ENCODE measurements at places on chromosomes 12 and 14.

GRCh38 chr14:21863289-21863688 lies 189.7 kb upstream of the OR4E1 start:
- DNase-seq: no peak

GRCh38 chr14:56088941-56089340 lies 29.3 kb upstream of the PELI2 start:
- DNase-seq: no peak

DNA sequence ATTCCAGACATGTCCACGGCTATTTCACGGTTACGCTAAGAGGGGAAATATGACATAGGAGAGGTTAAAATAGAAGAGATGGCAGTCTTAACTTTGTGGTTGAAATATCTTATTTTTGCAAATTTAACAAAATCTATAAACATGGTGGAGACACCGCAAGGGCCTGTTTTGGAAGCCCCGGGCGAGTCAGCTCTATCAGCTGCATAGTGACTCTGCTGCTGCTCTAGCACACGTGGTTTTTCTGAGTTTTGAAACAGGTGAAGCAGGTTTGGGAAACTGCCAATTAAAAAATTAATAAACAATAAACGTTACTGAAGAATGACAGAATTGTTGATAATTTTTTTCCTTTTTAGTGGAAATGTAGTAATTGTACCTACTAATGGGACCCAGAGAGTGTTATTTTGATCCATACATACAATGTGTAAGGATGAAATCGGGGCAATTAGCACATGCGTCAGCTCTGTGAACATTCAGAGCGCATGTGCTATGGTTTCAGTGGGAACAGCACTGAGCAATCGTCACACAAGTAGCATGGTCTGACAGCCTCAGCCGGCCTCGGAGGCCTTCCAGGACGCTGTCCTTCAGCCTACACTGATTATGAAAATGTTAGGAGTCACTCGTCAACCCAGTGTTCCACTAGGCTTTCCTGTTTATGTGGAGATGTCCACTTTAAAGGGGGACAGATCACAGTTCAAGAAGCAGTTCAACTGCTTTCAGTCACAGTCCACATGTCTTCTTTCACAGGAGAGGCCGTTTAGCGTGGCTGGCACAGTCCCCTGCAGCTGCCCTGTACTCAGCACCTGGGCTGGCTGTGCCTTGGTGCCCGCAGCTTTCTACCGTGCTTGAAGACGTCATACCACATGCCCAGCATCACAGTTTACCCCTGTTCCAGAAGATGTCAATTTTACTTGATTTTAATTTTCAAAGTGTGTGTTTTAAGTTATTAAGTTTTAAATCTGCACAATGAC lies 51.8 kb downstream of the MOK start:
- DNase-seq: no peak

- no peak for DNase-seq
These were observed 962.6 kb upstream of the FBXO33 start for GRCh38 chr14:40394634-40395340.

DNA sequence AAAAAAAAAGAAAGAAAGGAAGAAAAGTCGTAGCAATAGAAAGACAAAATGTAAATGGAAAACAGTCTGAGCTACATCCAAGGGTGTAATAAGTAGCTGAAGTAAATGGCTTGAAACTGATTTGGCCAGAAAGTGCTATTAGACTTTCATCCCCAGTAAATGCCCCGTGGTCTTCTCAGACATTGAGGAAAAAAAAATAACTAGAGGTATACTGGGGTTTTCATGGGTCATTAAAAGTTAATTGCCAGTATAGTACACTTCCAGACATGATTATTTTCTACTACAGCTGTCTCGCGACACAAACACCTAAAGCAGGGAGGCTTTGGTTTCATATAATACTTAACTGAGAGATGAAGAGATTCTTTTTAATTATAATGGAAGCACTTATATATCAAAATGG lies 271.9 kb downstream of the CPNE8 start:
- no peak for DNase-seq

- no peak for DNase-seq
These were observed 21.5 kb downstream of the USP44 start for GRCh38 chr12:95529693-95530225.

GRCh38 chr12:101941306-101942249 lies 64.2 kb downstream of the DRAM1 start:
- no peak for DNase-seq

- DNase-seq: no peak
These were observed 266.4 kb downstream of the LRFN5 start for GRCh38 chr14:41872931-41873685.

DNA sequence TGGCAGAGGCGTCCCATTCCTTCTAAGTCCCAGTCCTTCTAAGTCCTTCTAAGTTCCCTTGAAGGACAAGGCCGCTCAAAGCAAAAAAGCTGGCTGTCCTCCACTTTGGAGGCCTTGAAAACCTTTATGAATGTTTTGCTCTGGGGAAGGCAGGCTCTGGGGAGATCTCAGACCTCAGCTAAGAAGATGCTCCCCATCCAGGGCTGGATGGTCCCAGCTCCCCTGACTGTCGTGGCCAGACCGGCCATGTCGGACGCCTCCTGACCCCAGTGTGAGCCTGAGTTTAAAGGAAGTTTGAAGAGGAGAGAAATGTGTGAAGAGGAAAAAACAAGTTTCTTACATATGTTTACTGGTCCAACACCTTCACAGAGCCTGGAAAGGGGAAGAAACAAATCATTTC lies 5.9 kb downstream of the KRT84 start:
- no peak for DNase-seq

DNA sequence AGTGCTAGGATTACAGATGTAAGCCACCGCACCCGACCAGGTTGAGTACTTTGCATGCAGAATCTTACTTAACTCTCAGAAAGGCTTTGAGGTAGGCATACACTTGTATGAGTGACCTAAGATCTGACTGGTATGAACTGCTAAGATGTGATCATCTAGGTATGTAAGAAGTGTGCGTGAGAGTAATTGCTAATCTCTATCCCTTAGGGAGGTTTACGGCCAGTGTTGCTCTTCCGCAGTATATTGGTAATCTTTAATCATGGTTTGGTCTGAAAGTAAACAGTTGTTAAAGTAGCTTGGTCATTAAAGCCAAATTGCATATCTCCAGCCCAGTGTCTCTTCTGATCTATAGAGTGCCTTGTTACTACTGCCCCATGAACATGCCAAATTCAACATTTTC lies 7.8 kb downstream of the UNG start:
- no peak for DNase-seq

- DNase-seq: no peak
These were observed 44.5 kb downstream of the CHGA start for GRCh38 chr14:92967346-92967926.

GRCh38 chr12:110615171-110615570 lies 1.2 kb downstream of the TCTN1 start:
- no peak for DNase-seq

DNA sequence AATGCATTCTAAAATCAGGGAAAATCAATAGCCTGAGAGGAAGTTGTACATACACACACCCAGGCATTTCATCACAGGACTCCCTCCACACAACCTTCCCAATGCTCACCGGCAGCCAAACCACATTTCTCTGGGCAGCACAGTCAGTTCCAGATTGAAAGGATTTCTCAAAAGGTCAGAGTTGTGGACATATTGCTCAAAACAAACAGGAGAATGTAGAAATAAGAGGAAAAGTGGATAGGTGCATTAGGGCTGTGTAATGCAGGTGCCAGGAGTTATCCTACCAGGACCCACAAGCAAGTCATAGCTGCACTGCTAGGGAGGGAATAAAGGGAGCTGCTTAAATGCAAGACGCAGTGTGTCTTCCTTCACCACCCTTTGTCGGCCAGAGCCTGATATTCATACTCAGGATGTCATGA lies 62.9 kb downstream of the GCH1 start:
- DNase-seq: no peak

DNA sequence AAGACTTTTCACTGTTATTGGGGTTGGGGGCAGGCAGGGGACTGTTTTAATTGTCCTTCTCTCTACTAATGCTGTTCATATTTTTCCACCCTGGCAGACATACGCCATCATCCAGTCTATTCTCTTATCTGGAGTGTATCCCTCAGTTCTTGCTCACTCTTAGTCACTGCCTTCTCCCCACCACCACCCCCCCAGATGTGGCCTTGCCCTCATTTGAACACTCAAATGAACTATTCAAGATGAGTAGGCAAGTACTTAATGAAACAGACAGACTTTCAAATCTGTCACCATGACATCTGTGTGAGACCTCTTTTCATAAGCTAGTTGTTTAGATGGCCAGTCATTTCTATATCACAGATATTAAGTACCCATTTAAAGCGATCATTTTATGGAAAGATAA lies 10.1 kb downstream of the NUDT4 start:
- DNase-seq: no peak

GRCh38 chr12:106760184-106760531 lies 14.3 kb upstream of the RIC8B start:
- DNase-seq: peak; percentile 73

DNA sequence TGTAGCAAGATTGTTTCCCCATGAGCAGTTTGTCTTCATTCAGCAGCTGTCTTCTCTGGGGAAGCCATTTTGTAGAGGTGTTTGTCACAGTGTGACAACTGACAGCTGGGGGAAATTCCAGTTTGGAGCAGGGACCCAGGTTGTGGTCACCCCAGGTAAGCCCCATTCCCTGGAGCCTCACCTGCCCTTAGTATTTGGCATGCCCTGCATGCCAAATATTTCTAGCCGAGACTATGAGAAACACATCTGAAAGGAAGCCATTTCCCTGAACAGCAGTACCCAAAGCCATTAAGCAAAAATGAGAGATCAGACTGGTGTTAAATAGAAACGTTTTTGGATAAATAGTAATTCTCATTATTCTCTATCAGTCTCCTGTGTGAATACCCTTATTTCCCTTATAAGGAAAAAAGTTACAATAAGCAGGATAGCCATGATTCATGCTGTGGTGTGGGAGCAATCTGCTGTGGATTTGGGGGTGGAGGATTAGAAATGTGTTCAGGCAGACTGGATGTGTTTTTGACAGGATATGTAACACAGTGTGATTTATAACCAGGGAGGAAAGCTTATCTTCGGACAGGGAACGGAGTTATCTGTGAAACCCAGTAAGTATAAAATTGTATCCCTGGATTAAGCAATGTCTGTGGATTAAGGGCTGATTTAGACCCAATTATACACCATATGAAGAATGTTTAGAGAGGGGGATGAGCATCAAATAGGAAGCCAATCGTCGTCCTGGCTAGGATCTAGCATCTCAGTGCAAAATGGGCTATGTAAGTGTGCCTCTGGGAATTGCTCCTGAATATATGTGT lies 68.9 kb downstream of the DAD1 start:
- no peak for DNase-seq

GRCh38 chr12:63930971-63931370 lies 86.5 kb downstream of the SRGAP1 start:
- no peak for DNase-seq

DNA sequence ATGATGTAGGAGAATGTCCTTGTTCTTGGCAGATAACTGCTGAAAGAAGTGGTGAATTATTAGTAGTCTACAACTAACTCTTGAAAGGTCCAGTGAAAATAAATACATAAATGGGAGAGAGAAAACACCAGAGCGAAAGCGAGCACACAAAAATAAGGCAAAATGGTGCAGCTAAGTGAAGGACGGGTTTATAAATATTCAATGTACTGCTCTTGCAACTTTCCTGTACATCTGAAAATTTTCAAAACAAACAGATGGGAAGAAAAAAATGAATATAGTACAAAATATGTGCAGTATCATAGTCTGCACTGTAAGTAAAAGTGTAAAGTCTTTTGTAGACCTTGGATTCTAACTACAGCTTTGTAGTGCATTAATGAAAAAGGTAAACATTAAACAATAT lies 1.3 kb downstream of the MOK start:
- no peak for DNase-seq

DNA sequence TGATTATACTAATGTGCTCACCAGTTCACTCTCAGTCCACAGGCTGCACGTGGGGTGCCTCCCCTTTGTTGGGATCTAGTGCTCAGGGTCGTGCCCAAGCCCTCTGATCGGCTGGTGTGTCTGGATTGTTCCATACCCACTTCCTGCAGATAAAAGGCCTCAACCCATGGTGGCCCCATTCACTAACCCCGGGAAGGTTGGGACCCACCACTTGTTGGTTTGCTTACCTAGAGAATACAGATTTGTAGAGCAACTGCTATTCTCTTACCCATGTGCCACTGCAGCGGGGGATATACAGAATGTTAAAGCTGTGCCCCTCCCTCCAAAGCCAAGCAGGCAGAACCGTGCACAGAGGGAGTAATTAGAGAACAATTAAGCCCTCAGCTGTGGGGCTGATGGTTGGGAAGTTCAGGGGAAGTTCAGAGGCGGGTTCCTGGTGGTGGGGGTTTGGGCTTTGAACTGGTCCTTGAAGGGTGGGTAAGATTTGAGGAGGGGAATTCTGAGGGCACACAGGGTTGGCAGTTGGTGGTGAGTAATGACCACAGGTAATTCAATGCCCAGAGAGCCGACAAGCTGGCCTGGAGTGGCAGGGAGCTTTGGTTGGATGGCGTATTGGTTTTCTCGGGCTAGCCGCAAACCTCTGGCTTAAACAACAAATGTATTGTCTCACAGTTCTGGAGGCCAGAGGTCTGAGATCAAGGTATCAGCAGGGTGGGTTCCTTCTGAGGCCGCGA lies 68.8 kb downstream of the ADCK1 start:
- no peak for DNase-seq

GRCh38 chr12:111685322-111685810 lies 390 bp downstream of the BRAP start:
- DNase-seq: no peak

GRCh38 chr14:92692822-92693226 lies 55.6 kb downstream of the LGMN start:
- DNase-seq: no peak

GRCh38 chr14:106390401-106390800 lies 864.0 kb downstream of the TMEM121 start:
- DNase-seq: no peak

All from neural progenitor cell (in vitro differentiated cells).